Activated CD8-positive, alpha-beta memory T cell treated with anti-CD3 and anti-CD28 coated beads, Interleukin-2, amount 50 U/mL, for 48 hours (primary cell): ENCODE measurements at places on chromosomes 1 and 21.

- DNase-seq, result no peak
Observed at GRCh38 chr1:64956733-64957441, 9.5 kb downstream of the JAK1 start.

GRCh38 chr1:66292944-66293343, 241.0 kb upstream of the SGIP1 start:
- no peak for DNase-seq

- no peak for DNase-seq
Observed at GRCh38 chr21:34882719-34883131, 166.4 kb downstream of the RUNX1 start.

- no peak for DNase-seq
Observed at GRCh38 chr1:230170153-230170547, 103.1 kb downstream of the GALNT2 start.

GRCh38 chr1:39422614-39423013, 68.8 kb upstream of the BMP8A start:
- no peak for DNase-seq

DNA sequence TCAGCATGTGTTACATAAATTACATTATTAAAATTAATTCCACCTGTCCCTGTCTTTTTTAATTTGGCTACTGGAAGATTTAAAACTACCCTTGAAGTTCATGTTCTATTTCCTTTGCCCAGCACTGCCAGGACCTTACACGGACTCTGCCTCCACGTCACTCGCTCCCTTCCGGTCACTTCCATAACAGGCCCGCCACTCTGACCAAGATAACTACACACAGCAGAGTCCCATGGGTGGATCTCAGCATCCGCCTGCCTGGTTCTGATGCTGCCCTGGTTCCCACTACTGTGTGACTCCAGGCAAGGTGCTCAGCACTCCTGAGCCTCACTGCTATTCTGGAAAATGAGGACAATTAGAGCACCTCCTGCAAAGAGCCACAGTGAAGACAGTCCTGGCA, 153.3 kb upstream of the ERG start:
- DNase-seq, result no peak
